ENCODE measurements at places on chromosomes 7 and 10.

GRCh38 chr10:35166607-35167006, 40.0 kb downstream of the CREM start:
- DNase-seq: no peak

DNA sequence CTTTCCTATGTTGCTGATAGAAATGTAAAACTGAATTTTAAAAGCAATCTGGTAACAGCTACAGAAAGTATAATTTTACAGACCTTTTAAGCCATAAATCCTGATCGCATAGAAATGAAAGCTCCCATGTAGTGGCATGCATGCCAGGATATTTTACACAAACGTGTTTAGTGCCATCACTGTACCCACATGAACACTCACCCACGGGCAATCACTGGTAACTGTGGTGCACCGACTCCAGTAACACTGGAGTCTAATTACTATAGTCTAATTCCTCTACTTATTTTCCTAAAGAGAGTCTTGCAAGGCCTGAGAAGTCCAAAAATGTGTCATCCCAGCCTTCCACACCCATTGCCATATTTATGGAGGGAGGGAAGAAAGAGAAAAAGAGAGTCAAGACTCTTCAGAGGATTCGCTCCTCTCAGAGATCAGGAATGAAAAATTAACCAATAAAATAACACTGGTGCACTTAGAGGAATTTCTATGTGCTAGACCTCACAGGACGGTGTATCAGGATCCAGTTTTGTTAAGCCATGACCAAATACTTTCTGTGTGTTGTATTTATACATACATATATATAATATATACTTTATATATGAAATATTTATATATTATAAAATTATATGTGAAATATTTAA, 48.9 kb upstream of the AKR1C1 start:
- no peak for DNase-seq

DNA sequence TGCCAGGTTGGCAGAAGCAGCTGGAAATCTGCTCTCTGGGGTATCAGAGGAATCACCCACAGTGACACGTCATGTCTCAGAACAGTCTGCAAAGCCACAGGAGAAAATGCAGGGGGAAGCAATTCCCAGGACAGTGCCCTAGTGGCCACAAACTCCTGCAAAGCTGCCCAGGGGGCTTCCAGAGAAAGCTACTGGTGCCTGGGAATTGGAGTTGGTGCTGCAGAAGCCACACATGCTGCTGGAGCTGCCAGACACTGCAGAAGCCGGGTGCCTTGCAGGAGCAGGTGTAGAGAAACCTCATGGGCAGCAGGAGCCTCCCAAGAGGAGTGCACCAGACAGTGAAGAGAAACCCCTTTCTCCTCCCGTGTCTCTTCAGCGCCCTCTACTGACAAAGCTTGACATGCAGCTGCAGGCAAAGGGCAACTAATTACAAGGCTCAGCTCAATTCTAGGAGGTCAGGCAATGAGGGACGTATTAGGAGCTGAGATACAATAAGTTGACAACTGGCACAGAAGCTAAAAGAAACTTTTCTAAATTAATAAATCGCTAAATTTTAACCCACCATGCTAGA, 30.2 kb upstream of the NUB1 start:
- peak; percentile 48 for DNase-seq

DNA sequence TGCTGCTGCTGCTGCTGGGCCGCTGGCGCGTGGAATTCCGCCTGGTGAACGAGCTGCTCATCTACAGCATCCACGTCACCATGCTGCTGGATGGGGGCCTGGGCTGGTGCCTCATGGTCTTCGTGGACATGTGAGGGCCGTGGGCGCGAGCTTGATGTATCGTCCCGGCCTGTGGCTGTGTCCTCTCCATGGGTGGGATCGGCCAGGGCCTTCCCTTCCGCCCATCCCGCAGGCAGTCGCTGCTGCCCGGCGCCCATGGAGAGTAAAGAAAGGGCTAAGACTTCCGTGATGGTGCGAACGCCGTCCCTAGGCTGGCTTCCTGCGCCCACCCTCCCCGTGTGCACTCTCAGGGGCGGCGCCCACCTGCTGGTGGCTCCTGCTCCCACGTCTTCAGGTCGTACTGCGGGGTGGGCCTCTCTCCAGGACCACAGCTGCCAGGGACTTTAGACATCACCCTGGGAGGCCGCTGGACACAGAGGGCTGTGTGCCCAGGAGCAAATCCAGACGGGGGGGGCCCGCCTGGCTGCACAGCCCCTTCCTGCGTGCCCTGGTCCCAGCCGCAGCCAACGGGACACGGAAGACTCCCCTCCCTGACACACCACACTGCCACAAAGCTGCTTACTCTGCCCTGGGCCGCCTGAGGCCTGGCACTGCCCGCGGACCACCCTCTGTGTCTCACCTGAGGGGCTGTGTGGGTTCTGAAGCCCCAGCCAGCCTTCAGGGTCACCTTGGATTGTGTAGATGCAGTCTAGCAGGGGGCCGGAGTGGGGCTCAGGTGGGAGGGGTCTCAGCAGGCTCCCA, 167.5 kb downstream of the SEPTIN7 start:
- DNase-seq: no peak

GRCh38 chr10:127450644-127451043, 98.5 kb upstream of the NPS start:
- DNase-seq: no peak

DNA sequence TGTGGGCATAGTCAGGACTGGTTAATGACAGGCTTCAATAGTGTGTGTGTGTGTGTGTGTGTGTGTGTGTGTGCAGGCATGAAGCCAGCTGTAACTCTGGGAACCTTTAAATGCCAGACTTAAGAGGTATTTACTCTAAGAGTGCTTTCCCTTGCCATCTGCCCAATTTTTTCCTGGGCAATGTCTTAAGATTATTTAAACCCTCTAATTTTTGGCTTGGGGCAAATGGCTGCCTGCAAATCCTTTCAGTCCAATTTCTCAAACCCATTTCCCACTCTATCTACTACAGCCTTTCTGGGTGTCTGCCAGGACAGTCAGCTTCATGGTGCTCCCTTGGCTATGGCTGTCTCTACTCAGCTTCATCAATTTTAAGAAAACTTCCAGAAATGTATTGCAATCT, 62.6 kb upstream of the C1GALT1 start:
- DNase-seq: no peak

- DNase-seq: no peak
Measured at GRCh38 chr7:39693812-39694211, 70.4 kb downstream of the RALA start.
